ENCODE measurements at places on chromosomes 13 and 19. TPM values are rescaled to one million over a fixed set of nuclear protein-coding genes. Genes with fewer than 3 reads are reported as not detected.

The SPC24 gene
- 2.0 TPM for total RNA-seq

The CEACAM8 gene
- total RNA-seq, result 1.1 TPM

DNA sequence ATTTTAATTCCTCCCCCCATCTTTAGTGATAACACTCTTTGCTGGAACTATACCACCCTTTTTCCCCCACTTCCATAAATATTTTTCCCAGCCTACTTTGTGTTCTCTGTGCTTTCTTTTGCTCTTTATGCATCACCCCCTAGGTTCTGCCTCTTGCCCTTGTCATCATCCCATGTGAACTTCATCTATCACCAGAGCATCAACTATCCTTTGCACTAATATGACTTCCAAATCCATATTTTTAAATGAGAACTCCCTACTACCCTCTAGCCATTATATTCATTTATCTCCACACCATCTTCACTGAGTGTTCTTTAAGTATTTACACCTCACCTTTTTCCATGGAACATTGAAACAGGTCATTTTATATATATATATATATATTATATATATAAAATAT, 452.7 kb downstream of the FOXO1 start:
- H3K36me3 ChIP-seq, result no peaks in the 10 kb centered on the region
- H3K27ac ChIP-seq, result no peak overlapping the region
- H3K4me1 ChIP-seq, result no peaks in the 10 kb centered on the region
- H3K27me3 ChIP-seq, result no peaks in the 10 kb centered on the region
- DNase-seq, result no peak

The ZNF230 gene
- 2.2 TPM for total RNA-seq

The PROZ gene
- not detected for total RNA-seq

DNA sequence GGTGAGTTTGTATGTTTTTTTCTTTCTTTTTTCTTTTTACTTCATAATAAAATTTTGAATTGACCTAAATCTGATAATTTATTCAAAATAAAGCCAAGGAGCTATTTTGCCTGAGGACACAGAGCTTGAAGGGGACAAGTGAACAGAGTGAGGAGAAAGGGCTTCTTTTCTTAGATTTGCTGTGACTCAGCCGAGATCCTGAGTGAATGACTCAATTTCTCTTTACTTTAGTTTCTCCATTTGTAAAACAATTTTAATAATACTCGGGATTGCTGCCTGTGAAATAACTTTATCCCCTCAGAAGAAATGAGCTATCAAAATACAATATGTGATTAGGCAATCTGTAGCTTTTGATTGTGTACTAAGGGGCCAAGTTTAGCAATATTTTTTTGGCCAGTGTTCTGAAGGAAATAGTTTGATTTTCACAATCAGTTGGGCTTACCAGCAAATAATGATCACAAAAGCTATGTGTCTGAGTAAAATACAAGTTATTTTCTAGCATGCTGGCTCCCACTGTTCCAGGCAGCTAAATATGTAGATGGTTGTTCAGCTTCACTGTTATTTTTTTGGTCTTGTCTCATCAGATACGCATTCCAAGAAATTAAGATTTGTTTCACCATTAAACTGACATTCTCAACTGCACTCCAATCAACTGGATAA, 437.5 kb downstream of the FGF9 start:
- no peak overlapping the region for H3K27ac ChIP-seq
- H3K36me3 ChIP-seq, result no peaks in the 10 kb centered on the region
- no peaks in the 10 kb centered on the region for H3K4me1 ChIP-seq

DNA sequence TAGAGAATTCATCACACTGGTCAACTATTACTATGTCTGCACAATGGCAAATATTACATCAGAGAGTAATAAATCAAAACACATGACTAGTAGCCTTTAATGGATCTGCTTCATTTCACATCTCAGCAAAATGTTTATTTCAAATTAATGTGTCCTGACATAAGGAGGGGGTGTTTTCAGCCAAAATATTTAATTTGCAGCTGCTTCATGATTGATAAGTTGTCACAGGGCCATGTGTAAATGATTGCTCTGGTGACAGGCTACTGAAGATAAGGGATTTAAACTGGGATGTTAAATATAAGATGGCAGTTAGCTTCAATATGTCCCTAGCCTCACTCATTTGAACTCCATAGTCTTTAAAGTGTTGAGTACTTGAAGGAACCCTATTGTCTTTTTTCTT, 303.3 kb downstream of the OXGR1 start:
- no peaks in the 10 kb centered on the region for H3K4me1 ChIP-seq
- H3K27ac ChIP-seq, result no peak overlapping the region
- no peaks in the 10 kb centered on the region for H3K27me3 ChIP-seq
- DNase-seq, result no peak
- no peak overlapping the region for H3K4me3 ChIP-seq
- no peaks in the 10 kb centered on the region for H3K36me3 ChIP-seq

GRCh38 chr13:51938454-51938853, 72.8 kb downstream of the ATP7B start:
- H3K4me1 ChIP-seq, result no peaks in the 10 kb centered on the region
- H3K27me3 ChIP-seq, result no peaks in the 10 kb centered on the region
- no peak overlapping the region for H3K4me3 ChIP-seq
- no peak overlapping the region for H3K27ac ChIP-seq
- H3K36me3 ChIP-seq, result no peaks in the 10 kb centered on the region

DNA sequence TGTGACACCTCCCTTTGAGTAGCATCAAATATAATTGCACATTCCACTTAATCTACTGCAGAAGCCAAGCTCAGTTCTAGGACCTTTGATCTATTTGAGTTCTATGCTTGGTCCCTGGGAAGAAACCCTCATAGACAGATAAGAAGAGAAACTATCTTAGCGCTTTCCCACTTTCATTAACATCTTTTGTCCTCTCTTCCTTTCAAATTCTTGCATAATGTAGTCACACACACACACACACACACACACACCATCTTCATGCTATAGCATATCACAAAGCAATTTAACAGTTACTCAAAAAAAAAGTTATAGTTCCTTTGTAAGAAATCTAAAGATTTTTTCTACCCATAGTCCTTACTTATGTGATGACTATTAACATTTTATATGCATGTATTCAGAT, 735.9 kb upstream of the PCDH9 start:
- H3K4me3 ChIP-seq, result no peak overlapping the region
- no peaks in the 10 kb centered on the region for H3K4me1 ChIP-seq
- H3K36me3 ChIP-seq, result no peaks in the 10 kb centered on the region
- H3K27ac ChIP-seq, result no peak overlapping the region
- DNase-seq, result no peak

GRCh38 chr19:39524495-39524894, 8.2 kb downstream of the EID2B start:
- no peak for DNase-seq
- H3K4me1 ChIP-seq, result no peaks in the 10 kb centered on the region
- H3K27me3 ChIP-seq, result no peaks in the 10 kb centered on the region
- no peaks in the 10 kb centered on the region for H3K36me3 ChIP-seq

DNA sequence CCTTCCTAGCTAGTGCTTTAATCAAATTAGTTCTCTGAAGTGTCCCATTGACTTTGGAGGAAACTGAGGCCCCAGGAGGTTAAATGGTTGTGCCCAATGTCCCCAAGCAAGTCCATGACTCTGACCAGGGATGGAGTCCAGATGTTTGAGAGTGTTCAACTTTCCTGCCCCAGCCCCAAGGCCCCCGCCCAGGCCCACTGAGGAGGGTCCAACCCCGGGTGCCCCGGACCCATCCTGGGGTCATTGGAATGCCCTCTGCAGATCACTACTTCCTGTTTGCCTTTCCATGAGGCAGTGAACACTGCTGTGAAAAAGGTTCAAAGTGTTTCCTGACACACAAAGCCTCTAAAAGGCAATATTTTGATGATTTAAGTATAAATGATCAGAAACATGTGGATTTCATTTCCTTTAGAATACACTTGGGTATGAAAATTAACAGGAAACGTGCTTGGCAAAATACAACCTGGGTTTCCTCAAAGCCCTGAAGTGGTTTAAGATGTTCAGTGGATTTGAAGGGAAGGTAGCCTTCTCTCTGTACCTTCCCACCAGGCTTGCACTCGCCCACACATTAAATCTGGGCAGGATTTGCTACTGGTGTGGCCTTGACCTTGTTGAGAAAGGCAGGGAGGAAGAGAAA, 335.7 kb downstream of the TSHZ3 start:
- DNase-seq, result no peak
- H3K27me3 ChIP-seq, result no peaks in the 10 kb centered on the region
- no peaks in the 10 kb centered on the region for H3K36me3 ChIP-seq
- H3K27ac ChIP-seq, result no peak overlapping the region

The FAM216B gene
- 10.6 TPM for total RNA-seq

GRCh38 chr13:30341815-30342570, 34.6 kb upstream of the KATNAL1 start:
- no peak overlapping the region for H3K4me3 ChIP-seq
- no peak for DNase-seq
- peaks cover 7% of the 10 kb centered on the region for H3K4me1 ChIP-seq
- H3K36me3 ChIP-seq, result no peaks in the 10 kb centered on the region
- peak overlapping the region; percentile 18 for H3K27ac ChIP-seq

DNA sequence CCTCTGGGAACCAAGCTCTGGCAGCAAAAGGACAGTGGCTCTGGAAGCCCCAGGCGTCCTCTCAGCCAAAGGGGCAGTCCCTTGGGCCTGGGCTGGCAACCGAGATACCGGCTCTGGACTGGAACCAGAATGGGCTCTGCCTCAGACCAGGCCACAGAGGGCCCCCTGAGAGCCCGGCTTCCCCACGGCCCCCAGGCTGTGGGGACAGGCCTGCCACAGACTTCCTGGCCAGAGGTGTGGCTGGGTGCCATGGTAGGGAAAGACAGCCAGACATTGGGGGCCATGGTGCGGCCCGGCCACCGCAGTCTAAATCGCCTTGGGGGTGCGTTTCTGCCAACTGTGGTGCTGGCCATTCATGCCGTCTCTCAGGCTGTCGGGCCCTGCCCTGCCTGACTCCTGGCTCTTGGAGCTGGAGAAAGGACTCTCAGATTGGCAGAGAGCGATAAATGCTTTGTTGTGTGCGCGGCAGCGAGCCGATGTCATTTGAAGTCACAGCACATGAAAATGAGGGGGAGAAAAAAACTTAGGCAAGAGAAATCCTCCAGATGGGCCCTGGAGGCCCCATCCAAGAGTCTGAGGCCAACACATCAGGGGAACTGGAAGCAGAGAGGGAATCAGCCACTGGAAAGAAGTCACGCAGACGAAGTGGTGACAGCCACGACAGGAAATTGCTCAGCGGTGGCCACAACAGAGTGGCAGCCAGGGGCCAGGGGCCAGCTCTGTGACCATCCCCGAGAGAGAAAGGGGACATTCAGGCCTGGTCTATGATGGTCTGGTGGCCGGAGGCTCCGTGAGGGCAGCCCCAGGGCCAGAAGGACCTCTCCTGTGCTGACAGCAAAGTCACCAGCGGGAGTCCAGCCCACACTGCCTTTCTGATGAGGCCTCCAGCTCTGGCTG, 26.5 kb downstream of the SH3GL1 start:
- H3K4me3 ChIP-seq, result no peak overlapping the region
- no peak for DNase-seq
- H3K36me3 ChIP-seq, result peaks cover 7% of the 10 kb centered on the region
- H3K27ac ChIP-seq, result peak overlapping the region; percentile 85
- peaks cover 88% of the 10 kb centered on the region for H3K4me1 ChIP-seq
- H3K27me3 ChIP-seq, result no peaks in the 10 kb centered on the region

GRCh38 chr13:74067818-74068217, 66.4 kb downstream of the KLF12 start:
- H3K4me1 ChIP-seq, result no peaks in the 10 kb centered on the region
- no peaks in the 10 kb centered on the region for H3K36me3 ChIP-seq

The MBD3L2B gene
- not detected for total RNA-seq

DNA sequence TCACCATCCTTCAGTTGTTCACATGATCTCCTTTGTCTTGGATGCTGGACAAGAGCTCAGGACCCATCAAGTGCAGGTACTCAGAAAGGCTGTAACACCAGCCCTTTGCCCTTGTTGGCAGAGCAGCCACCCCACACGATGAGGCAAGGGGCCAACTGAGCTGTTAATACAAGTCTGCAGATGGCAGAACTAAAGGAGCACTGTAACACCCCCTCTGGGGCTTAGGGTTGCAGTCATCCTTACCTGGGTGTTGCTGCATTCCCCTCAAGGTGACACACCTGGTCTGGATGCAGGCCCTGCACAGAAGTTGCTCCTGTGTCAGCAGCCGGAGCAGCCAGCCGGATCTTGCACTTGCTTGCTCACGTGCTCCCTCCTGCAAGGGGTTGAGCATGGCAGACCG, 52.0 kb downstream of the STARD13 start:
- no peak overlapping the region for H3K4me3 ChIP-seq
- no peaks in the 10 kb centered on the region for H3K36me3 ChIP-seq
- peaks cover 39% of the 10 kb centered on the region for H3K4me1 ChIP-seq
- DNase-seq, result peak; percentile 41

- H3K27ac ChIP-seq, result no peak overlapping the region
- no peak overlapping the region for H3K4me3 ChIP-seq
- peaks cover 53% of the 10 kb centered on the region for H3K36me3 ChIP-seq
- H3K4me1 ChIP-seq, result peaks cover 57% of the 10 kb centered on the region
These were observed 13.8 kb upstream of the ILF3 start for GRCh38 chr19:10640361-10640760.

GRCh38 chr13:59547950-59548349, 615.8 kb downstream of the DIAPH3 start:
- H3K27me3 ChIP-seq, result no peaks in the 10 kb centered on the region
- H3K27ac ChIP-seq, result no peak overlapping the region
- no peaks in the 10 kb centered on the region for H3K36me3 ChIP-seq
- no peak overlapping the region for H3K4me3 ChIP-seq

- no peak overlapping the region for H3K4me3 ChIP-seq
- H3K36me3 ChIP-seq, result no peaks in the 10 kb centered on the region
- no peak for DNase-seq
- H3K27ac ChIP-seq, result no peak overlapping the region
These were observed 45.4 kb downstream of the MYO16 start for GRCh38 chr13:108674771-108675170.

DNA sequence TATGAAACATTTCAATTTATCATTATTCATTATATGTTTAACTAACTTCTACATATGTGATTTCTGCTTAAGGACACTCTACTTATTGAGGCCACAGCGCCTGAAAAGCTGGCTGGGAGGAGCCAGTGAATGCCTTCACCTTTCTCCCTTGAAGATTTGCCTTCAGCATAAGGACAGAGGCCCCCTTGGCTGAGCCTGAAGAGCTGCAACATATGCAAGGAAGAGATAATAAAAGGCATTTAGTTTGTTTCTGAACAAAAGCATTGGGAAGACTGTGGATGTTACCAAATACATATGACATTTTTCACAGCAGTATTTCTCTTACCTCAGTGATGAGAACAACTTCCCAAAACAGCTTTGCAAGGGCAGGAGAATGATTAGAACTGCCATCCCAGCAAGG, 92.1 kb downstream of the ABCC4 start:
- H3K36me3 ChIP-seq, result peaks cover 17% of the 10 kb centered on the region
- H3K27me3 ChIP-seq, result no peaks in the 10 kb centered on the region
- no peak overlapping the region for H3K27ac ChIP-seq

DNA sequence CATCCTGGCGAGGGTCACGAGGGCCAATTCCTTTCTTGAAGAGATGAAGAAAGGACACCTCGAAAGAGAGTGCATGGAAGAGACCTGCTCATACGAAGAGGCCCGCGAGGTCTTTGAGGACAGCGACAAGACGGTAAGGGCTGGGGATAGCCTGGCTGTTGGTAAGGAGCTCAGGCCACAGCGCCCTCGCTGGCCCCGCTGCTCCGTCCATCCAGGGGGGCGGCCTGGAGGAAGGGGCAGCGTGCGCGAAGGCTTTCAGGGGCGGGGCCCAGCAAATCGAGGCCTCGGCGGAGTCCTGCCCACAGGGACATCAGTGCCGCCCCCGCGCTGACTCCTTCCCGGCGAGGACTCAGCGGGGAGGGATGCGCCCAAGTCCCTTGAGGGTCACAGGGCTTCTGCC, 6.9 kb downstream of the F10 start:
- H3K36me3 ChIP-seq, result no peaks in the 10 kb centered on the region
- DNase-seq, result no peak
- H3K27ac ChIP-seq, result no peak overlapping the region
- H3K4me1 ChIP-seq, result peaks cover 5% of the 10 kb centered on the region
- peaks cover 7% of the 10 kb centered on the region for H3K27me3 ChIP-seq
